ENCODE measurements at places on chromosomes 7 and 10.
A peak's percentile ranks its signal among the peaks of the same experiment; 100 is the strongest.

DNA sequence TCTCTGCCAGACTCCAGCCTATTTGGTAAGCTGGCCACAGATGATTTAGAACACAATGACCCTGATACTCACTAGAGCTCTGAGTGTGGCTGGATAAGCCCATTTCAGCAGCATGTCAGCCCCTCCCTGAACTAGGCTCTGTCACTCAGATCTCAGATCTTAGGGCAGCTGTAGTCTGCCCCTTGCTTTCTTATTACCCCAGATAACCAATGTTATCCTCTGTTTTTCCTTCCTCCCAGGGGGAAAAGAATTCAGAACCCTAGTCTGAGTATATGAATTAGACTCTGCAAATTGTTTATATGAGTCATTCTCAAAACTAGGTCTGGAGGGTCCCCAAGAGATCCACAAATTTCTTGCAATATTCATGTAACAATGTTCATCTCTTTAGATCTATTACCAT, 286.2 kb downstream of the KCNMA1 start:
- no peak for DNase-seq

GRCh38 chr7:82701949-82702348, 258.4 kb upstream of the CACNA2D1 start:
- no peak for DNase-seq

DNA sequence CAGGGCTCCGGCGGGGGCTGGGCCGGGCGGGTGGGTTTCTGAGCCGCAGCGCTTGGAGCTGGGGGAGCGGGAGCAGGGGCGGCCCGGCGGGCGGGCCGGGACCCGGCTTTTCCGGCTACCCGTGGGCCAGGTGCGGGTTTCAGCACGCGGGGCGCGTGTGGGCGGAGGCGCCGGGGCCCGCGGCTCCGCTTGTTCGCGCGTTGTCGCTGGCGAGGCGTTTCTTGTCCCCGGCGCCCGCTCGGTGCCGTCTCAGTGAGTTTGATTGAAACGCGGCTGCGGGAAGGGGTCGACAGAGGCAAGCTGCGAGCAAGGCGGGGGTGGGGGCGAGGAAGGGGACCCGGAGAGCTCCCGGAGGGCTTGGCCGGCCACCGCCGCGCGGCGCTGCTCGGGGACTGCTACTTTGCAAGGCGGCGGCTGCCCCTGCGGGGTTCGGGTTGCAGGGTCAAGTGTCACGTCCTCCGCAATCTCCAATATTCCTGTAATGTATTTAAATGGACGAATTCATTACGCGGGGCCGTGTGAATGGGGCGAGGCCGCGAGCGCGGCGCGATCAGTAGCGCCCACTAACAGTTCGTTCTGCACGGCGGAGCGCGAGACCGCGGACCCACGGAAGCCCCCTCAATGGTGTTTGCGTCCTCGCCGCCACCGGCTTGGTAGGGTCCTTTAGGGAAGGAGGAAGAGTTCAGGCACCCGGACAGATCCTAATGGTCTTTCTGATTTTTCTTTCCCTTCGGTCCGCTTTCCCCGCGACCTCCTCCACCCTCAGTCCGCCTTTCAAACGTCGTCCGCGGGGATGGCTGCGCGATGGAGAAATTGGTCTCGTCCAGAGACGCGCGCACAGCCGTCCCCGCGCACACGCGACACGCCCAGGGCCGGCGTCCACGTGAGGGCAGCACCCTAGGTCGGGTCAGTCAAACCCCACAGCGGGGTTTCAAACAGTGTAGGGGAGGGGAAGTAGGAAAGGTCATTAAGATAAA, 76.9 kb downstream of the INSIG1 start:
- no peak for DNase-seq

DNA sequence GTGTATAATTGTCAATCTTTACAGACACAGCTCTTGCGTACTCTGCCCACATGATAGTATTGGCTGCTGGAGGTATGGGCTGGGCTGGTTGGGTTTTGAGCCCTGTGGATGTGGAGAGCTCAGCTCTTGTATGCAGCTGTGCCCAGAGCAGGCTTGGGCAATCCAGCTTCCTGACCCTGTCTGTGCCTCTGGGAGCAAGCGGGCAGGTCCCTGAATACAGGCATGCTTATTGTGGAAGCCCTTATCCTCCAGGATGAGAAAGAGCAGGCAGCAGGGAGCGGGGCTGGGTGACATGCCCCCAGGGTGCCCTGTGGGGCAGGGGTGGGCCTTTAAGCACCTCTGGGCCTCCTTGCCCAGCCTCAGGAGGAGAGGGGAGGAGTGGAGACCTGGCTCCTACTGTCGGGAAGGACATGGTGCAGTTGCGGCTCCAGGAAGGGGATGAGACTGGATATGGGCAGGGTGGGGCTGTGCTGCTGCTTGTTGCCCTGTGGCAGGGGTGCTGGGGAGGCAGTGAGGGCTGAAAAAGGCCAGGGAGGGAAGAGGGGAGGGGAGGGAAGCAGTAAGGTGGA, 32.7 kb upstream of the SH2D4B start:
- no peak for DNase-seq

DNA sequence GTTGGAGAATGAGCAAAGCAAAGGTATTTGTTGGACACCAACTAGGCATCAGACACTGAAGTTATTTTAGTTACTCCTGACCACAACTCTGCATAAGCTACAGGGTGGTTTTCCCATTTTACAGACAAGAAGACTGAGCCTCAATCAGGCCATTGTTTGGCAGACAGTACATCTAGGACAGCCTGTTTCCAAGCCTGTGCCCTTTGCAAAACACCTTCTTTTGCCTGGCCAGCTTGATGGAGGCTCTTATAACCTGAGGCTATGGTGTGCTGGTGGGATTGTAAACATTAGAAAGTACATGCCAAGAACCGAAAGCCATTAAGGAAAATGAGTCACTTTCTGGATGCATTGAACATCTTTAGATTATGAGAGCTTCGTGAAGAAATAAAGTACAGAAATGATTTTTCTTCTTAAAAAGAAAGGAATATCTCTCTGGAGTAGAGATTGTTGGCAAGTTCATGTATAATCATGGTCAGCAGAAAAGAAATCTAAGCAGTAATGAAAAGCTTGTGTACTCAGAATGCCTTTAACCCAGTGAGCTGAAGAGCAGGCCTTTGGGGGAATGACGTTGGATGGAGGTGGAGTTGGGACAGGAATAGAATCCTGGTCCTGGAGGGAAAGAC, 140.6 kb downstream of the KIAA1217 start:
- DNase-seq, result no peak

DNA sequence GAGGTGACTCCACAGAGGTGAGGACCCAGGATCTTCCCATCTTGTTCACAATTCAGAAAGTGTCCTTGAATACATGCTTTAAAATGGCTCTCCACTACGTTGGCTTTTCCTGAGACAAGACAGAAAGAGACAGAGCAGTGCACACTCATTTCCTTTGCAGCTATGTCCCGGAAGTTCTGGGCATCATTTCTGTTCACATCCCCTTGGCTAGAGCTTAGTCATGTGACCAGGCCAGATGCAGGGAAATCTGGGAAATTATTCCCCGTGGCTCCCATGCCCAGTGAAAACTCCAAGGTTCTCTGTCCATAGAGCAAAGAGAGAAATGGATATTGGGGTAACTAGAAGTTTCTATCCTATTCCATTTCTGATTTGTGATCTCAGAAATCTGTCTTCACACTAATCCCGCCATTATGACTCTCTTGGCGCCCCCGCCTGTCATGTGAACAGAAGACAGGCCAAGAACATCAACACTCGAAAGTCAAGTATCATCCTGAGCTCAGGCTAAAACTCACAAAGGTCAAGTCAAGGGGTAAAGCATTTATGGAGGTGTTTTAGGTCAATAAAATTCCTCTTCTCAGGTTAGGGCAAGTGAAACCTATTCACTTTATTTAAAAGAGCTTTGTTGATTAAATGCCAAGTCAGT, 251.4 kb upstream of the HABP2 start:
- DNase-seq, result peak; percentile 64

- no peak for DNase-seq
Measured at GRCh38 chr7:157310676-157311185, 26.1 kb upstream of the DNAJB6 start.

DNA sequence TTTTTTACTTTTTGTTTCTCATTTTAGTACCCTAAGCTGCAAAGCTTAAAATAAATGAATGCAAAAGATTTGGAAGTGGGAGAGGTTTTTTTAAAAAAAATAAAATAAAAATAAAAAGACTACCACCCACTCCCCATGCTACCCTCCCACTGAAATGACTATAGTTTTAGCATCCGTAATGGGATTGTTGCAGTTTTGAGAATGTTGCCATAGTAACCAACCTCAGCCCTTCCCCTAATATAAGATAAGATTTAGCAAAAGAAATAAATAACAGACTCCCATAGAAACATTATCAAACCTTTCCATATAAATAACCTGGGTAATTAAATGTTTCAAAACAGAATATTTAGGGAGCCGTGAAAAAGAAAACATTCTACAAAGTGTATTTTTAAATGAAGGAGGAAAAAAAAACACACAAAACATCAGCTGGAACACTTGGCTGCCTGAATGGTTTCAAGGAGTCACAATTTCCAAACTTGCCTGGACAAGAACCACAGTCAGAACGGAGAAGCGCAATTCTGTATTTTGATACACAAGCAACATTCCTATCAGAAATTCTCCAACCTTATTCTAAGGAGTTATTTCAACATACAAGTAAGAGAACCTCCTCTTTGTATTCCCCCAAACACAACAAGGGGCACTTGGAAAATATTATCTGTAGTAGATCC, 57.4 kb downstream of the DGKI start:
- no peak for DNase-seq

GRCh38 chr10:86197166-86197790, 169.3 kb downstream of the GRID1 start:
- no peak for DNase-seq

DNA sequence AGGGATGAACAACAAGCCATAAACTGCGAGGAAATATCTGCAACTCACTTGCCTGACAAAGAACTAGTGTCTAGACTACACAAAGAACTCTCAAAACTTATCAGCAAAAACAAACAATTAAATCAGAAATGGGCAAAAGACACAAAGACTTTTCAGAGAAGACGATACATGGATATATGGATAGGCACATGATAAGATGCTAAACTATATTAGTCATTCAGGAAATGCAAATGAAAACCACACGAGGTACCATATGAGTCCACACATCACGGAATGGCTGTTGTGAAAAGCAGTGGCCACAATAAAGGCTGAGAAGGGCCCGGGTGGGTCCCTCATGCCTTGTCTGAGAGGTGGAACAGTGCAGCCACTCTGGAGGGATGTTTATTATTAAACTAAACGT, 267.8 kb downstream of the WDR37 start:
- no peak for DNase-seq

Data from Karpas-422 (cell line).